ENCODE measurements at places on chromosomes 5 and 9.

- no peak for DNase-seq
Measured at GRCh38 chr9:128275198-128276007, at the start of gene GOLGA2. Gene GOLGA2, minus strand, starts transcription at chr9:128276007. Its CDS starts 31 bp downstream, at chr9:128275976.

DNA sequence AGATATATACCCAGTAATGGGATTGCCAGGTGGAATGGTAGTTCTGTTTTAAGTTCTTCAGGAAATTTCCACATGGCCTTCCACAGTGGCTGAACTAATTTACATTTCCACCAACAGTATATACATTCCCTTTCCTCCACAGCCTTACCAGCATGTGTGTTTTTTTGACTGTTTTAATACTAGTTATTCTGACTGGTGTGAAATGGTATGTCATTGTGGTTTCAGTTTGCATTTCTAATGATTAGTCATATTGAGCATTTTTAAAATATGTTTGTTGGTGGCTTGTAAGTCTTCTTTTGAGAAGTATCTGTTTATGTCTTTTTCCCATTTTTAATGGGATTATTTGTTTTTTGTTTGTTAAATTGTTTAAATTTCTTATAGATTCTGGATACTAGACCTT, 208.9 kb downstream of the CFAP90 start:
- no peak for DNase-seq

DNA sequence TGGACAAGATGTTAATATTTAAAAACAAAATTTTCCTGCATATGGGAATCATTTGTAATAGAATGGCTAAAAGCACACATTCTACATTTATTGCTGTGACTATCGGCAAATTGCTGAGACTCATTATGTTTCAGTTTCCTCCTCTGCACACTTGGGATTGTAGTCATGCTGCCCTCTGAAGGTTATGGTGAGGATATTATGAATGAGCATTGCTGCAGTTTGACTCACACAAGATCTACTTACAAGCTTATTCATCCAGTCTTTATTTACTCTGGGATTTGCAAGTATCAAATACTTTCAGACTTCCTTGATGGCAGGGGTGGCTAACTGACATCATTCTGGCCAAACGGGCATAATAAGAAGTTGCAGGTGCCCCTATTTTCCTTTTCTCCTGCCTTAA, 9.5 kb upstream of the NFIL3 start:
- DNase-seq: no peak

- DNase-seq: no peak
Measured at GRCh38 chr9:105908069-105908468, 213.7 kb downstream of the TMEM38B start.

DNA sequence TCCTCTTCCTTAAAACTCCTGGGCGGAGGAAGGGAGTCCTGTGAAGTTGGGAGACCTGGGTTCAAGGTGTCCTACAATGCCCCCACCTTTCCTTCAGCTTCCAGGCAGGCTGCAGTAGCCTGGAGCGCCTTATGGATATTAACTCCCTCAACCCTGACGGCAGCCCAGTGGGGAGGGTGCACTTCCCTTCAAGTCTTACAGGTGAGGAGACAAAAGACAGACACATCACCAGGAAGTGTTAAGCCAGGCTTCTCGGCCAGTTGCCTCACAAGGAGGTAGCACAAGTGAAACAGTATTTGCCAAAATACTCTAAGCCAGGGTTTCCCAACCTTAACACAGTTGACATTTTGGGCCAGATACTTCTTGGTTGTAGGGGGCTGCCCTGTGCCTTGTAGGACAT, 4.2 kb downstream of the TRIM7 start:
- no peak for DNase-seq

GRCh38 chr5:180126716-180127681, 55.4 kb upstream of the RNF130 start:
- DNase-seq: no peak

DNA sequence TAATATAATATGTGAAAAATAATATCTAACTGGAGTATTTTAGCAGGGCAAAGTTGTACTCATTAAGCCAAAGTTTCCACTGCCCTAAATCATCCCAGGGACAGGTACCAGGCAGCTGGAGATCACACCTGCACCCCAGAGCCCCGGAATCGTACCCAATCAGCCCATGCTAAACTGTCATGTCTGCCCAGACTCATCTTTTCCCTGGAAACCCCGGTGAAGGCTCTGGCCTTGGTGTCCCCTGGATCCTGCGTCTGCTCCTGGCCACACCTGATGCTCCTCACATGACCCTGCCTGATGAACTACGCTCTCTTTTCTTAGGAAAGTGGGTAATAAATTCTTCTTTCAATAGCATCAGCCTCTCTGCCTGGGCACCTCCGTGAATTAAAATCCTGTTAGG, 15.6 kb upstream of the IRX2 start:
- no peak for DNase-seq

DNA sequence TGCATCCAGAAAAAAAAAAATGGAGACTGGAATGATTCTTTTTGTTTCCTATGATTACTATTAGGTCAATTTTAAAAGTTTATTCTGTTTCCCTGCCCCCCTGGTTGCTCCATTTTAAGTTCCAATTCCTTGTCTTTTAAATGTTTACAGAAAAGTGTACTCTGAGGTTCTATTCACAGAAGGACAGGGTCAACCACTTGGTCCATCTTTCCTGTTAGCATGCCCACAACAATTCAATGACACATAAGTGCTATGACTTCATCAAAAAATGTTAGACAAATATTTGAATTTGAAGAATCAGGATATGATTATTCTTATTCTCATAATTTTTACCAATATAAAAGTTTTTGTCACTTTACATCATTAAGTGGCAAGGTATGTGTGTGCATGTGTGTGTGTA, 123.7 kb downstream of the PDE4D start:
- no peak for DNase-seq

DNA sequence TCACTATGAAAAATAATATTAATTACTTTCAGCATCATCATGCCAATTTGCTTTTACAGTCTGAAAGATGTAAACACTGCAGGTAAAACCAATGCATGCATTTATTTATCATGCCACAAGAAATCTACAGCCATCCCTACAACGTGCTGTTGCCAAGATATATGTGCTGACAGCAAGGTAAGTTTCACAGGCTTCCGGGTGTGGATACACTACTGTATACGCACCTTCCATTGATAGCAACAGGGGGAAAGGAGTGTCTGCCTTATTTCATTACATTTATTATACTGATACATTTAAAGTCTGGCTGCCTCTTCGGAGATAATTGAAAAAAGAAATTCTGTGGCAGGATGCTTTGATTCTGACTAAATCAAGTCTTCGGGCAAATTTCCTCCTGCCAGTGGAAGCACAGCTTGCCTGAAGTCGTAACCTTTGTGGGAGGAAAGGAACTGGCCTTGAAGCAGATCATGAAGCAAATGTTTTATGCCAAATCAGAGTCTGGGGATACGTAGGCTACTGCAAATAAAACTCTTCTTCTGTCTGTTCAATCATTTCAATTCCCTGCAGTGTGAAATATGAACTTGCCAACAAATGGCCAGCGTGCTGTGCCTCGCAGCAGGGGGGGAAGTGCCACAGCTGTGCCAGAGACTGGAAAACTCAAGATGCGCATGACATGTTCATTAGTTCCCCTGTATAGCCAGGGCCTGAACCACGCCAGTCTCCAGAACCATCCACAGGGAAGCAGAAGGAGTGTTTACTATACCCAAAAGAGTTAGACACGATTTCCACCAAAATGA, 268.1 kb downstream of the EFNA5 start:
- no peak for DNase-seq

GRCh38 chr5:80977764-80978163, 17.6 kb downstream of the RASGRF2 start:
- DNase-seq: no peak

- DNase-seq: no peak
Measured at GRCh38 chr5:40453689-40454088, 226.0 kb upstream of the PTGER4 start.

- no peak for DNase-seq
Measured at GRCh38 chr5:29833394-29833793, 1360.1 kb upstream of the CDH6 start.

- DNase-seq: no peak
Measured at GRCh38 chr9:91308191-91308590, 53.5 kb downstream of the AUH start.

DNA sequence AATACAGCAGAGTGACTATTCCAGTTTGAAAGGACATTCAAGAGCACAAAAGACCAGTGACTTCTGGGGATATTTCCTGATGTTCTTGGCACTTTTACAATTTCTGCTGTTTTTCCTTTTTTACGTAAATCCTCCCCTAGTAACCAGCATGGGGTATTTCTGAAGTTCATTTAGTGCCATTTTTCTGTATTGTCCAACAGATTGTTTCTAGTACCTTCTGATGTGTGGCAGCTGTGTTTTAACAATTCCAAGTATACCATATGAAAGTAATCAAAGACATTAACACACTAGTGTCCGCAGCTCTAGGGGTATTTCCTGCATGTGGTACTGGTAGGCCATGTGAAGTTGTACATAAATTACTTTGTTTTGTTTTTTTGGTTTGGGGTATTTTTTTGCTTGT, 53.0 kb upstream of the SMARCA2 start:
- DNase-seq: no peak

DNA sequence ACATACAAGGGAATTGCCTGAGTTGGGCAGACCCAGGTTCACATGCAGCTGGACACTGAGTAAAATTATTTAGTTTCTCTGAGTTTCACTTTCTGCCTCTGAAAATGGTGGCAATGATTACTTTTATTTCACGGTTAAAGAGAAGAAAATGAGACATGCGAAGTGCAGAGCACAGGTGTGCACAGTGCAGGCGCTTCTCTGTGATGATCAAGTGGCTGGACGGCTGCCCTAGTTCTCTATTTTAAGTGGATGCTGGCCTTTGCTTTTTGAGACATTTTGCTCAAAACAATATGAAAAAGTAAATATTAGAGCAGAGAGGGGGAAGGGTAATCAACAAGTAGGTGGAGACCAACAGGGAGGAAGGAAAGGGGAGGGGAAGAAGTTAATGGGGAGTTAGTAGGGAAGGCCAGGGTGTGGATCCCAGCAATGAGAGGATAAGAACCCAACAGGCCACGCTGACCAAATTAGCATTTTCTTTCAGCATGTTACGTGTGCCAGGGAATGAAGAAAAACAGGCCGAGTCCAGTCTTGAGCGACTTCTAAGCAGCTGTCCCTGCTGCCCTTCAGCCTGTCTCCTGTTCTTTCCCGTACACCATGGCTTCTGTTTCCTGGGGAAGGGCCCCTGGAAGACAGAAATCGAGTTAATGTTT, 16.1 kb downstream of the SNX18 start:
- DNase-seq: no peak

DNA sequence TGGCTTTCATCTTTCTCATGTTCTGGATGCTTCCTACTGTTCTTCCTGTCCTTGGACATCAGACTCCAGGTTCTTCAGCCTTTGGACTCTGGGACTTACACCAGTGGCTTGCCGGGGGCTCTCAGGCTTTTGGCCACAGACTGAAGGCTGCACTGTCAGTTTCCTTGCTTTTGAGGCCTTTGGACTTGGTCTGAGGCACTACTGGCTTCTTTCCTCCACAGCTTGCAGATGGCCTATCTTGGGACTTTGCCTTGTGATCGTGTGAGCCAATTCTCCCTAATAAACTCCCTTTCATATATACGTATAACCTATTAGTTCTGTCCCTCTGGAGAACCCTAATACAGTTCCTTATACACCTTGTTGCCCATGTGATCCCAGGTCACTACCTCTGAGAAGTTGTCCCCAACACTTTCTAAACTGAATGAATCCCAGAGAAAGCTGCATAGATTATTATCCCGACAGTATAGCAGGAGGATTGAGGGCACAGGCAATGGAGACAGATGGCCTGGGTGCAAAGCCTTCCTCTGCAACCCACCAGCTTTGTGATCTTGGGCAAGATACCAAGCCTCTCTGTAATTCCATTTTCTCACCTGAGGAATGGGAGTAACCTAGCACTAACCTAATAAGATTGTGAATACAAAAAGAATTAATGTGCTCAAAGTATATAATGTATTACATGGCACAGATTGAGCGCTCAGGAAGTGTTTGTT, 449.6 kb upstream of the BRINP1 start:
- no peak for DNase-seq

DNA sequence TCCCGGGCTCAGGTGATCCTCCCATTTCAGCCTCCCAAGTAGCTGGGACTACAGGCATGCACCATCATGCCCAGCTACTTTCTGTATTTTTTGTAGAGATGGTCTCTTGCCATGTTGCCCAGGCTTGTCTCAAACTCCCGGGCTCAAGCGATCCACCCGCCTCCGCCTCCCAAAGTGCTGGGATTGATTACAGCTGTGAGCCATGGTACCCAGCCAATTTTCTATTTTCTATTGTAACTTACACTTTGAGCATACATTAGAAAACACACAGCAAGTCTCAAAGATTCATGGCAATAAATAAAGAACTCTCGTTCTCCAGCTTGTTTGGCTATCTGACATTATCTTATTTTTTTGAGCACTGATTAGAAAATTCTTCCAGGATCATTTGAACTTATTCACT, 228.7 kb downstream of the ADAMTS6 start:
- no peak for DNase-seq

- DNase-seq: no peak
Measured at GRCh38 chr5:125898851-125899405, 524.3 kb upstream of the GRAMD2B start.

DNA sequence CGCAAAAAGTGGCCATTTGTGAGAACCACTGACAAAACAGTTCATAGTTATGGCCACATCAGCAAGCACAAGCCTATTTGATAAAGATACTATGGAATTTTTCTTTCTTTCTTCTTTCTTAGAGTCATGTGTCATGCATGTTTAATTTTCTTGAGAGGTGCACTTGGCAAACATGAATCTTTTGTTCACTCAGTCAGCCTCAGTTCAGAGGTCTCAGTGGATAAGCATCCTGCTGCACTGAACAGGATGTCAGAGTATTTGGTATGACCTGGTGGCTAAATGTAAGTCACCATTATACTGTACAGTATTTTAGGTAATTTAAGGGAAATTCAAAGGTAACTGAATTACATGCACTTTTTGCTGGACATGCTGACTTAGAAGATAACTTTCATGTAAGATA, 5.4 kb downstream of the NNT start:
- no peak for DNase-seq

- no peak for DNase-seq
Measured at GRCh38 chr5:144487207-144487606, 316.5 kb downstream of the KCTD16 start.

DNA sequence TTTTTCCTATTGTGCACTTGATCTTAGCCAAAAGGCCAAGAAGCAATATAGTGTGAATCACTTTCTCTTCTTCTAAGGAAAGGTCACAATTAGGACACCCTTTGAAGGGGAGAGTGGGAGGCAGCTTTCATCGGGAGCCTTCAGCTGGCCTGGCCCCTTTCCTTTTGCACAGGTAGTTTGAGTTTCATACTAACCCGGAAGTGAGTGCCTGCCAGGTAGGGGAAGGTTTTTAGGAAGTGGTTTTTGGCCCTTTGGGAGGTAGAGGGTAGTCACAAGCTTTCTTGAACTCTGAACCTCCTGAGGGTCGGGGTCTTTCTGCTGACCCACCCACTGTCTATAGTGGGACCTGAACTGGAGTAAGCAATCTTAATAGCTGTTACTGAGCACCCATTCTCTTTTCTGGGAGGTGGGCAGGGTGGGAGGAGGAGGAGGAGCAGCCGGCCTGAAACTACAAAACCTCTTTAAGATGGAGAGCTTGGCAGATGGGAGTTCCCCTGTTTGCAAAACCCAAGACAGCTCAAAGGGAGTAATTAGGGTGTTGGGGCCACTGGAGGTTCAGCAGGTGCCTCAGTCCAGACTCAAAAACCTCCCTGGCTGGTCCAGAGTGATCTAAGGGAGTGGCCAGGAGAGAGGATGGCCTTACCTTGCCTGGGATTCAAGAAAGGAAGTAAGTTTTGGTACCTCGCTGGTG, 6.0 kb downstream of the LARP1 start:
- DNase-seq: no peak

Data from activated effector memory CD4-positive, alpha-beta T cell treated with Interleukin-2 at 50 U/mL for 16 hours (primary cell).